ENCODE measurements at places on chromosomes 16 and 17.

- DNase-seq, result no peak
Measured at GRCh38 chr17:28230011-28230410, 89.0 kb upstream of the TMEM97 start.

DNA sequence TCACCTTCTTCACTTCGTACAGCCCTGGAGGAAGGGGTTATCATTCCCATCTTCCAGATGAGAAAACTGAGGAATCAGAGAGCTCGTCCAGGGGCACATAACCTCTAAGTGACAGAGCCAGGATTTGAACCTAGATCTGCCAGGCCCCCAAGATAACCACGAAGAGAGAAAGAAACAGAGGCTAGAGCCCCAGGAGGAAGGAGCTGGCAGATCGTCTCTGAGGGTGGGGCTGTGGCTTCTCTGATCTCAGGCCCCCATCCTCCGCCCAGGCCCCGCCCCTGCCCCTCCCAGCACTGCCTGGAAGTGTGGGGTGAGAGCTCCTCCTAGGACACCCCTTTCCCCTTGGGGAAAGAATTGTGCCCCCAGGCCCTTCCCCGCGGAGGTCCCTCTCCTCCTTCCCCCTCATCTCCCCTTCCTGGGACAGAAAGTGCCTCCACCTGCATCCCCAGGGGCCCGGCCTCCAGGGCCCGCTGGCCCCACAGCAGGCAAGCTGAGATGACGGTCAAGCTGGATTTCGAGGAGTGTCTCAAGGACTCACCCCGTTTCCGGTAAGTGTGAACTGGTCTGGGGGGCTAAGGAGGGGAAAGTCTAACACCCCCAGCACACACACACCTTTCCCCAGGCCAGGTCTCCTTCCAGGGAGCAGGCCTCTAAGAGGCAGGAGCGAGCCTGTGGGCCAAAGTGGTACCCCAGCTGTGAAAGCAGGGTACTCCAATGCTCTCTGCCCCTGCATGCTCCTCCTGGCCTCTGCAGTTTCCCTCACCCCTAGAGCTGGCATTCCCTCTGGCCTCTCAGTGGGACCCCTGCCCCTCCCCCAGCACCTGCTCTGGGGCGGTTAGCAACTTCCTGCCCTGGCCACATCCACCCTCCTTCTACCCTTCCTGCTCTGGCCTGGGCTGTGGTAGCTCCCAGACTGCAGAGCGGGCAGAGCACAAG, at the start of gene ACAP1:
TSS of gene ACAP1 (plus strand) at position 290 of the 936 bp plus-strand sequence. CDS start at position 496, 206 bp downstream.
- peak; percentile 82 for DNase-seq

DNA sequence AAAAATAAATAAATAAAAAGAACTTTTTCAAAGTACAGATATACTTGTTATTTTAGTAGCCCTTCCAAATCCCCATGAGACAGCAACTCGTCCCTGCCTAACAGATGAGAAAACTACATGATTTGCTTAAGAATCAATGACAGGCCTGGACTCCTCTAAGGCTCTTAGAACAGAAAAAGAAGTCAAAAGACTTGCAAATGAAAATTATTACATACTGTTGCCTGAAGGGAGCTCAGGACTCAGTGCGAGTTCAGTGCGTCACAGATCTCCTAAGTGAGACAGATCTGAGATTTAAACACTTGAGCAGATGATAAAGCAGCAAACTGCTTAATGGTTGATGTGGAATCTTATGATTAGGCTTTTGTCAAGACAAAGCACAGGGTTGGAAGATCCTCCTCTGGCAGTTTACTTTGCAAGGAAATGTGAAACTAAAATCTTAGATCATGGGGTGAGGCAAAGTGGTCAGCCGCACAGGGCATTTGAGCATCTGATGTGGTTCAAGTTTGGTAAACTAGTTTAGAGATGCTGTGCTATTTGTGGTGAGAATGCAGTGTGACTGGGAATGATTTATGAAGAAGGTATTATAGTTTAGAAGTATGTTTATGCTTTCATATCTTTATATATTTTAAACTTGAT, 138.1 kb downstream of the TRIM37 start:
- DNase-seq, result no peak

DNA sequence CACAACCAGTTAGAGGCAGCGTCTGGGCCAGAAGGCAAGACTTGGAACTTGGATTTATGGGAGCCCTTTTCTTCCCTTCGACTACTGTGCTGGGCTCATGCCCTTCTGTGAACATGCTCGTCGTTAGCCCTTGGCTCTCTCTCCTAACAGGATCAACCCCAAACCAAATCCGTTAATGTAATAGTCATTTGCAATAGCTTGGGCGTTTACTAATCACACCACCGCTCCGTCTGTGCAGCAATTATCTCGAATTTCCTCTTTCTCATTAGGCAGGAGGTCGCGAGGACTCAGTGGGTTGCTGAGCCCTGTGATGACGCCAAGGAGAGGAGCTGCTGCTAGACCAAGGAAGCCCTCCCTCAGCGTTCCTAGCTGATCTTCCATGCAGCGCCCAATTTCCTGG, 114.7 kb downstream of the ENGASE start:
- no peak for DNase-seq

DNA sequence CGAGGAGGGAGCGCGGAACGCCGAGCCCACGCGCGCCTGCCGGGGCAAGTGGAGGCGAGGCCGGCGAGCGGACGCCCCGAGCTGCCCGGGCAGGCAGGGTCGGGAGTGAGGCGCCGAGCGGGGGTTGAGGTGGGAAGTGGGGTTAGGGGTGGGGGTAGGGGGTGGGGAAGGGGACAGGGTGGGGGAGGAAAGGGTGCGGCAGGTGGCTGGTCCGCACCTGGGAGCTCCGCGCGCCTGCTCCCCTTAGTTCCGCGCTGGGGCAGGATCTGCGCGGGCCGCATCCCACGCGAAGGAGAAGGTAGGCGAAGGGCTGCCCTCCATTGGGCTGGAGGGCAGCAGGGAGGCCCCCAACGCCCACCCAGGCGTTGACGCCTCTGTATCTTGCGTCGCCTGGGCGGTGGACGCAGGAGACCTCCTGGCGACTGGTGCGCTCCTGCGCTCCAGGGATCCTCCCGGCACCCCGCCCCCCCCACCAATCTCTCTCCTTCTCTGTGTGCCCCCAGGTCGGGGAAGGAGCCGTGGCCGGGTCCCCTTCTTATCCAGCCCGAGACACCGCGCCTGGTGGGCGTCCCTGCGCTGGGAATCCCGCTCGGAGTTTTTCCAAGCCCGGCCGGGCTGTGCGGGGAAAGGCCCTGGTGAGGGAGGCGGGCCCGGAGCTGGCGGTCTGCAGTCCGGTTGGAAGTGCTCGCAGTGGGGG, 51.3 kb upstream of the AMZ2 start:
- DNase-seq, result no peak

DNA sequence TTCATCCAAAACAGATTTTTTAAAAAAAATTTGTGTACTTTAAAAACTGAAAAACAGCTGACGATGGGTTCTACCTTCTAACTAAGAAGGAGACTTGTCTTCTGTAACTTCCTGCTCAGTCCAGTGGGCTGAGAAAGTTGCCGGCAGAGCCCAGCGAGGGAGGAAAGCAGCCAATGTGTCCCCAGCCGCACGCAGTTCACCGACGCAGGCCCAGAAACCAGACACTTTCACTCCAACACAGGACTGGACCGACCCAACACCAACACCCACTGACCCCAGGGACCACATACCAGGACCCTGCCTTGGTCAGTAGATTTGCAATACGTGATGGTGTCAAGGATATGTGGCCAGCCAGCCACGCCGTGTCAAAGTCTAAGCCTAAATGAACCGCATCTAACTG, 25.6 kb downstream of the TRAP1 start:
- DNase-seq, result no peak

GRCh38 chr17:1931844-1932579, 93.1 kb downstream of the RTN4RL1 start:
- no peak for DNase-seq

- DNase-seq, result no peak
Measured at GRCh38 chr17:80942423-80943345, 49.0 kb upstream of the CHMP6 start.

DNA sequence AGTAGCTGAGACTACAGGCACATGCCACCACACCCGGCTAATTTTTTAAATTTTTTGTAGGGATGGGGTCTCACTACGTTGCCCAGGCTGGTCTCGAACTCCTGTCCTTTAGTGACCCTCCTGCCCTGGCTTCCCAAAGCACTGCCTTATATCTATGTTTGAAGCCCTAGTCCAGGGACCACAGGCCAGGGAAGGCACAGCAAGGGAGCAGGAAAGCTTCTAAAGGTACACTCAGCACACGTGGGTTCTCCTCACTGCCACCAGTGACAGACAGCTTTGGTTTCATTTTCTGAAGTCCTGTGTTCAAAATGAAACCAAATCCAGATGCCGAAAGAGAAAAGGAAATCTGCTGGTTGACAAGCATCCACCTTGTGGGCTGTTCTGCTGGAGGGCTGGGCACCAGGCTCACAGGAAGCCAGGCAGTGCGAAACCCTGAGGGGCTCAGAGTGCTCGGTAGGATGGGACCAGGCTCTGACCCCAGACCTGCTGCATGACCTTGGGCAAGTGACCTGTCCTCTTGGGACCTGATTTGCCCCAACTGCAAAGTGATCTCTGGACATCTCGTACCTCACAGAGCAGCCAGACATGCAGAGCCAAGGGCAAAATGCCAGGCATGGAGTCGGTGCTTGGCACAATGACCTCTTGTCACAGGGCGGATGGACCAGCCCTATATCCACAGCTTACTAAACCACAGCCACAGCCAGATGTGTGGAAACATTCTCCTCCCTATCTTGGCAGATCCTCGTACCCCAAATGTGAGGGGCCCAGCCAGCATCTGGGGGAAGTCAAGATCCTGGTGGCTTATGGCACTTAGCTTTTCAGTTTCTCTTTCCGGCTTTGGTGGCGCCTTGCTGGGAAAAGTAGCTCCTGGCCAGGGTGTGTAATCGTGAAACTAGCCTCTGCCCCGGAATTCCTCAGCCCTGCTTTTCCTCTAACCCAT, 2.8 kb upstream of the SOCS1 start:
- DNase-seq, result no peak

DNA sequence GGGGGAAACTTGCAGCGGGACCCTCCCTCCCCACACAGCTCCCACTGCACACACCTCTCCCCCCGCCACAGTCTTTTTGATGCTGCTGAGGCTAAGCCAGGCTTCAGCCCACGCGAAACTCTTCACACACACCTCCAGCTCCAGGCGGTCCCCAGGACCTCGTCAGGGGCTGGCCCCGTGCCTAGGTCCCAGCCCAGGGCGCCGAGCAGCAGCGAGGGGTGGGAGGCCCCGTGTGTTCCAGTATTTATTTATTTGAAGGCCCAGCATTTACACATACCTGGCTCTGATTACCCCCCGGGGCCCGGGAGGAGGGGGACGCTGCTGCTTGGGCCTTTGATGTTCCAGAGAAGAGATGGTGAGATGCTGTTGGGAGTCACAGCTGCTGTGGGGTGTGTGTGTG, 44.9 kb upstream of the DLX4 start:
- DNase-seq, result no peak

- no peak for DNase-seq
Measured at GRCh38 chr16:27700304-27700995, 150.5 kb downstream of the KATNIP start.

GRCh38 chr17:45294506-45294905, 22.3 kb downstream of the MAP3K14 start:
- no peak for DNase-seq

- peak; percentile 94 for DNase-seq
Measured at GRCh38 chr17:8151120-8151640, 1.0 kb downstream of the PER1 start.

DNA sequence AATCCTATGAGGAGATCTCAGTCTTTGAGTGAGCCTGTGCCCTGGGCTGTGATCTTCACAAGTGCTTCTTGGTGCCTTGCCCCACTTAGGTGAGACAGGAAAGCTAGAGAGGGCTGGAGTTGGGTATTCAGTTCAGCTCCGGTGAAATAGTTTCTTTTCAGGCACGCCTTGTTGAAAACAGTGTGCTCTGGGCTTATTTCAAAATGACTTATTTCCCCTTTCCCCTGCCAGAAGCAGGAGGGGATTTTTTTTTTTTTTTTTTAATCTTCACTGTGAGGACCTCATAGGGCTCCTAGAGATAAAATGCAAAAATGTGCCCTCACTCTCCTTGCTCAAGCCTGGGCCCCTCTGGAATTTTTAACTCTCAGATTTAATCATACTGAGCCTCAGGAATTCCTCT, 27.2 kb downstream of the MOSMO start:
- no peak for DNase-seq

GRCh38 chr16:12314653-12315185, 338.2 kb downstream of the SNX29 start:
- no peak for DNase-seq

GRCh38 chr16:2038382-2039231, 9.0 kb downstream of the NTHL1 start:
- no peak for DNase-seq

- no peak for DNase-seq
Measured at GRCh38 chr17:17913695-17914332, 58.4 kb downstream of the TOM1L2 start.
